ENCODE measurements at places on chromosomes 6 and 20. TPM values are rescaled to one million over a fixed set of nuclear protein-coding genes. Genes with fewer than 3 reads are reported as not detected.

DNA sequence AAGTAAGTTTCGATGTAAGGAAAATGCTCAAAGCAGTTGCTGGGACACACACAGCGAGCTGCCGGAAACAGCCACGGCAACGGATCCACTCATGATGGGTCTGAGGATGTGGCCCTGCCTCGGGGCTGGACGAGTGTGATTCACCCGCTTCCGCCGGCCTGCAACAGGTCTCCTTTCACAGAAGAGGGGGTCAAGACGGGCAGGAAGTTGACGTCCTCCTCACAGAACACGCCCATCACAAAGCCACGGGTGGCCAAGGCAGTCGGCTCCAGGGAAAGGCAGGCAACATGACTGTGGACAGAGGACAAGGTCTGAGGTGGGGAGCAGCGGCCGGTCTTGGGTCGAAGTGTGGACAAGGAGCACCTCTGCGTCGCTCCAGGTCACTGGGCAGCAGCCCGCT lies 29.9 kb upstream of the SMOC2 start:
- no peak for DNase-seq

GRCh38 chr6:161166176-161166575 lies 107.7 kb downstream of the AGPAT4 start:
- DNase-seq: no peak

GRCh38 chr20:47574616-47575364 lies 73.1 kb downstream of the NCOA3 start:
- no peak for DNase-seq

DNA sequence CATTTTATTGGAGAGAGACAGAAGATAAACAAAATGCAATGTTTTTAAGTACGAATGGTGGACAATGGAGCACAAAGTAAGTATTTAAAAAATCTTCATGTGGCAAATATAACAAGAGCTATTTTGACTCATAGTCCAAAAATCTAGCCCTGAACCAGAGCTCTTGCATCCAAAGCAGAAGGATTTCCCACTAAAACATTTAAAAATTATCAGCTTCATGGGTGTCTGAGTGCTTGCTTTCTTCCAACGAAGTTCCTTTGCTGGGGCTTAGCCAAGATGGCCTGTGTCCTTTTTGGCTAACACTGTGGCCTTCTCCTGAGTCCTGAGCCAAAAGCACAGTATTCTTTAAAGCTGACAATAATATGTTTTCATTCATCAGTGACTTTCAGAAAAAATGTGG lies 161.7 kb downstream of the RIMS1 start:
- DNase-seq: no peak

- DNase-seq: no peak
These were observed 3.3 kb downstream of the SNAI1 start for GRCh38 chr20:49986049-49986448.

DNA sequence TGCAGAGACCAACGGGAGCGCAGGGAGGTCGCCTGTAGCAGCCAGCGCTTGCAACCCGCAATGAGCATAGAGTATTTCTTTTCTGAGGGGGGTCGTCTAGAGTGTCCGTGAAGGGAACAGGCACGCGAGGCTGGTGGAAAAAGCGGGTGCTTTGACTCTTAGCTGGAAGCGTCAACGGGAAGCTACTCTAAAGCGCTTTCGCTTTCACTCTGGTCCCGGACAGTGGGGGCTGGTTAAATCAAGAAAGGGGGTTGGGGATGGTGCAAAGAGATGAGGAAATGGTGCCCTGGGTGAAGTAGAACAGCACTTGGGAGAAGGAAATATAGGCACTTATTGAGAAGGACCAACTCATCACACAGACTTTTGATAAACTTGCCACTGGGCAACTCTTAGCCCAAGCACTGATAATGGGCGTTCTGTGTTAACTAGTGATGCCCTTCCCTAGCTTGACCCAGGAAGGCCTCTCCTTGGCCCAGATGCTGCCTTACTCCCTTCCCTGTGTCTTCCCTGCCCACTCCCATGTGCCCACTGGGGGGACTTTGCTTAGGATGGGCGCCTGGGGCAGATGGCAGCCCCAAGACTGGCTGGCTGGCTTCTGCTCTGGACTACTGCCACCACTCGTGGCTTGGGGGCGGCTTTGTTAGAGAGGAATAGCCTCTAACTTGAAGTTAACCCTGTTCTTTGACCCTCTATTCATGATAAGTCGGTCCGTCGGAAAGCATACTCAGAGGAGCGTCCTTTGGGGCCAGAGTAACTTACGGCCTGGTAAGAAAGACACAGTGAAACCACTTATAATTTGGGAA lies 585 bp downstream of the PSMB9 start:
- peak; percentile 54 for DNase-seq

DNA sequence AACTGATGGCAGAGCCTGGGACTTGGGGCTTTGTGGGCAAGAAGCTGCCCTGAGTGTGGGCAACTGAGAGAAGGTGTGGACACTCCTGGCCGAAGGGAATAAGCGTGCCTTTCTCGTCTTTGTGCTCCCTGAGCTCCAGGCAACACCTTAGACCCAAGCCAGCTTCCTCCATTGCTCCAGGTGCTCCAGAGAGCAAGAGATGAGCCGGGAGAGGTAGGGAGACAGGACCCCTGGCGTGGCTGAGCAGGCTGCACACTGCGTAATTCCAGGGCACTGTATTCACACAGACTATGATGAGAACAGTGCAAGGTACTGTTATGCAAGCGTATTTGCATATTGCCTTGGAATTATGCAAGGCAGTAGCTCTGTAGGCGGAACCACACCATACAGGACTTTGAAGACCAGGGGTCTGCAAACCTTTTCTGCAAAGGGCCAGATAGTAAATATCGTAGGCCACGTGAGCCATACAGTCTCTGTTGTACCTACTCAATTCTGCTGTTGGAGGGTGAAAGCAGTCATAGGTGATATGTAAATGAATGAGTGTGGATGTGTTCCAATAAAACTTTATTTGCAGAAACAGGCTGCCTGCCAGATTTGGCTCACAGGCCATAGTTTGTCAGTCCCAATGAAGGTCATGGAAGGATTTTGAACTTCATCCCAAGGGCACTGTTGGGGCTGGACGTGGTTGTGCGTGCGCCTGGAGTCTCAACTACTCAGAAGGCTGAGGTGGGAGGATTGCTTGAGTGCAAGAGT lies 42.1 kb upstream of the FAM83D start:
- no peak for DNase-seq

- DNase-seq: no peak
These were observed 58.6 kb upstream of the EEF1A1 start for GRCh38 chr6:73579389-73579788.

- DNase-seq: no peak
These were observed 32.7 kb downstream of the TLDC2 start for GRCh38 chr20:36908603-36909002.

GRCh38 chr6:167523426-167523825 lies 198.5 kb downstream of the TTLL2 start:
- no peak for DNase-seq

DNA sequence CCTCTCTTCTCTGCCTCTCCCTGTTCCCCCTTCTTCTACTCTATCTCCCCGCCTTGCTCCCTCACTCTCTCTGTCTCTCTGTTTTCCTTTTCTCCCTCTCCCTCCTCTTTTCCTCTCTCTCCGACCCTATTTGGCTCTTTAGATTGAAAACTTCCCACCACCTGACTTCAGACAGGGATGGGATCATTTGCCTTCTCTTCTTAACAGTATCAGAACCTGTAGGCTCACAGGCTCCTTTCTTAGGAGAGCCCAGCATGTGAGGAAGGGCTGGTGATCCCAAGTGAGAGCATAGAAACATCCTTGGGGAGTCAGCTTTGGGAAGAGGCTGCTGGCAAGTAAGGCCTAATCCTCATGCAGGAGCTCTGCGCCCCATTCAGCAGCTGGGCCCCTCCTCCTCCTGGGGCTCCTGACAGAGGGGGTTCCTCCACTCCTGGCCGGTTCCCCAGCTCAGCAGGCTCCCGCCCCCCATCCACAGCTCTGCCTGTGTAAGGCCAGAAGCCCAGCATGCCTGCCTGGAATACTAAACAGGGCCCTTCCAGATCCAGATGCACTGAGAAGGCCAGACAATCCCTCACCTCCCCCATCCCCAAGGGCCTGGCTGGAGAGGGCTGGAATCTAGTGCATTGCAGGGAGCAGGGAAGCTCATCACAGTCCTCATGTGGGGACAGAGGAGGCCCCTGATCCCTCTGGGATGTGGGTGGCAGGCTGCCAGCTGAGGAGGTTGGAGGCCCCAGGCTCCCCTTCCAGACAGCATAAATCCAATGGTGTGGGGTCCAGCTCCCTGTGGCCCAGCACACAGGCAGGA lies 93.4 kb downstream of the PTPRT start:
- no peak for DNase-seq

- no peak for DNase-seq
These were observed 4.8 kb upstream of the PRSS16 start for GRCh38 chr6:27242589-27243265.

GRCh38 chr6:107656883-107657282 lies 167.0 kb downstream of the SOBP start:
- DNase-seq: no peak

- DNase-seq: no peak
These were observed 78.2 kb downstream of the TSHZ2 start for GRCh38 chr20:53050338-53050737.

GRCh38 chr6:137746264-137746663 lies 120.8 kb upstream of the TNFAIP3 start:
- no peak for DNase-seq

- DNase-seq: no peak
These were observed 82.1 kb downstream of the PSMG4 start for GRCh38 chr6:3340894-3341293.

- DNase-seq: peak; percentile 83
These were observed 2.1 kb downstream of the CTSZ start for GRCh38 chr20:59004763-59005522.

DNA sequence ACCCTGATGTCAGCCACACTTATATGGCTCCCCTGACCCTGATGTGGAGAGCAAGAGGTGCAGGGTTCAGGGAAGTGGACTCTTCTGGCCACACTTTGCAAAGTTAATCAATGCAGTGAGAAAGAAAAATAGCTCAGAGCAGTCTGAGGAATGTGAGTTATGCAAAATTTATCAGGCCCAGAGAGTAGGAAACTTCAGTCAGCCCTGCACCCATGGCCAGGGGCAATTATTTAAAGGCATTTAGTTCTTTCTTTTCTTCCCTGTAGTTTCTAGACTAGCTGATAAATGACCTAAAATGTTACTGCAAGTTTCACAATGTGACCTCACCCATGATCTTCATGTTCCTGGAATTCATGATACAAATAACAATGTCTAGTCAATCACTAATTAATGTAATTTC lies 143.7 kb upstream of the GGTLC1 start:
- DNase-seq: no peak

DNA sequence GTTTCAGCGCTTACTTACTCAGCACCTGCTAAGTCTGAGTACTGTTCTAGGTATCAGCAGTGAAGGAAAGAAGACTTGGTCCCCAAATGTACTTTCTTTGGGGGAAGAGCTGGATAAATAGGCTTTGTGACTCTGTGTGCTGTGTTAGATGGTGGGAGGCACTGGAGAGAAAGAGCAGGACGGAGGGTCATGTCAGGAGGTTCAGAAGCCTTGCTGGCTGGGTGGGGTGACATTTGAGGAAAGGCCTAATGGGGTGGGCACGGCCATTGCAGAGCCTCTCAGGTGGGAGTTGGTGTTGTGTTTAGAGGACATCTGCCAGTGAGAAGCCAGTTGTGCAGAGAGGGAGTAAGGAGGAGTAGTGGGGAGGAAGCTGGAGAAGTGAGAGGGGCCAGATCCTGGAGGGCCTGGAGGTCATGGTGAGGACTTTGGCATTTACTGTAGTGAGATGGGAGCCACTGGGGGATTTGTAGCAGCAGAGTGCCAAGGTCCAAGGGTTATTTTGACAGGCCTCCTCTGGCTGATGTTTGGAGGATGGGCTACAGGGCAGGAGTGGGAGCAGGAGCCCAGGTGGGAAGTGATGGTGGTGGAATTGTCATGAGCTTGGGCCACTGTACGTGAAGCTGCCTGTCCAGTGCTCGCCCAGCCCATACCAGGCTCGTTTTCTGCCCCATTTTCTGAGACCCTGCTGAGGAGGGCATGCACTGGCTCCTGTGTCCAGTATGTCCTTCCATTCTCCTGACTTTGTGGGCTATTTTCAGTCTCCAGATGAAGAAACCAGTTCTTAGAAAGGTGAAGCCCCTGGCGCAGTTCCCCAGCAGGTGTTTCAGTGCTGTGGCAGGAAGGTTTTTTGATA lies 886 bp downstream of the SDCBP2 start:
- DNase-seq: peak; percentile 56

- DNase-seq: no peak
These were observed 11.5 kb downstream of the TOMM6 start for GRCh38 chr6:41798901-41799558.

GRCh38 chr6:150211700-150212511 lies 69.1 kb downstream of the PPP1R14C start:
- no peak for DNase-seq

- no peak for DNase-seq
These were observed 21.9 kb downstream of the CCN2 start for GRCh38 chr6:131929264-131929663.

DNA sequence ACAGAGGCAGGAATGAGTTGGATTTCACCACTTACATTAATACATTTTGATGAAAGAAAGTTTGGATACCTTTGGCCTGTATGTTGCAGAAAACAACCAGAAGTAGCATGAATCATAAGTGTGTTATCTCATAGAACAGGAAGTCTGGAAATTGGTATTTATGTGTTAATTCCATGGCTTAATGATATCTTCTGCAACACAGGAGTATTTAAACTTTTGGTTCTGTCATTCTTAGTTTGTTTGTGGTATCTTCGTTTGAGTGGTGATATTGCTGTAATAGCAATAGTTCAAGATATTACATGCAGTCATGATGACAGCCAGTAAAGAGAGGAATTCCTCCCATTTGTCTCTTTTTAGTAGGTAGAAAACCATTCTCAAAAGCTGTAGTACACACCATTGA lies 177.3 kb downstream of the CDKAL1 start:
- no peak for DNase-seq

DNA sequence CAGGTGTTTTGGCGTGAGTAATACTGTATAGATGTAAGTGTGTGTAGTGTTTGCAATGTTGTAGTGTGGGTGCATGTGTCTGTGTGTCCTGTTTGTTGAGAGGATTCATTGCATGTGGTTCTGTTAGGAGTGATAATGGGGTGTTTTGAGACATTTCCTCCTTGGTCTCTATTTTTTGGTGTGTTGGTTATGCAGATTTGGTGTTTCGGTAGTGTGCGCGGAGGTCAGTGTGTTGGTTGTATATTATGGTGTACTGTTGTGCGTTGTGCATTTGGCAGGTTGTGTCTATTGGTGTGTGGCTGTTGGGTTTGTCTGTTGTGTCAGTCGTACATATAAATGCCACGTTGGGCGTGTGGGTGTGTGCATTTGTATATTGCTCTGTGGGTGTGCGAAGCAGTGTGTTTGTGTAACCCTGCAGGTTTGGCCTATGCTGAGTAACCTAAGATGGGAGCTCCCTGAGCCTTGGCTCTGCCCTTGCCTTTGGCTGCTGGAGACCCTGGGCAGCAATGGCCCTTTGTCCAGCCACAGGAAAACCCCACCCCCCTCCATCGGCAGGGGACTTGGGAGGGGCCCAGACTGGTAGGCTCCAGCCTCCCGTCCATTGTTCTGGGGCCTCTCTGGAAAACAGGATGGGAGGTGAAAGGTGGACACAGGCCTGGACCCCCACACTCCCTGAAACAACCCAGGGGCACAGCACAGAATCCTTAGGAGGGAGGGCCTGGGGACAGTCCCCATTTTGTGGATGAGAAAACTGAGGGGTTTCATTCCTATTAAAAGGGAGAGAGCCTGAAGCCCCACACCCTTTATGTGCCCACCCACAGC lies 10.3 kb upstream of the ID1 start:
- peak; percentile 60 for DNase-seq

TRIM31 gene
- total RNA-seq: 121 TPM

CRISP3 gene
- not detected for total RNA-seq
